ENCODE measurements at places on chromosomes 1 and 21.

- DNase-seq, result no peak
Measured at GRCh38 chr1:145990249-145990855, 6.0 kb downstream of the TXNIP start.

DNA sequence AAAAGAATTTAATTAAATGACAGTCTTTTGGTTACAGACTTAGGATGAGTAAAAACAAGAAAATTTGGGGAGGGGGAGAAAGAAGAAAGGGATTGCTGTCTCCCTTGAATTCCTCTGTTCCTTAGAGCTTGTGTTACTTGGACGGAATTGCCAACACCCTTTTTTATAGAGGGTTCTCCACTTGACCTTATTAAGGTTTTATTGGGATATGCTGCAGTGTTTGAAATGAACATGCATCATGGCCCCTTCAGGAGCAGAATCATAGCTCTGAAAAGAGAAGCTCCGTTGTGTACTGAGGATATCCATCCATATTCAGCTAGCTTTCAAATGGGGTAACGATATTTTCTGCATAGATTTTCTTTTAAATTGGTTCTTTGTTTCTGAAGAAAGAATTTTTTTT lies 48.2 kb upstream of the DNASE2B start:
- DNase-seq, result no peak

- DNase-seq, result no peak
Measured at GRCh38 chr1:72397786-72398185, 115.4 kb upstream of the NEGR1 start.

GRCh38 chr1:208242146-208242545 lies 2.0 kb downstream of the PLXNA2 start:
- no peak for DNase-seq

Data from stimulated activated CD4-positive, alpha-beta T cell treated with anti-CD3 and anti-CD28 coated beads, Interleukin-1b, Interleukin-23, amount 100 ng/mL, for 4 hours (primary cell).